ENCODE measurements at places on chromosomes 3 and 15. TPM values are rescaled to one million over a fixed set of nuclear protein-coding genes. Genes with fewer than 3 reads are reported as not detected.

The AHSG gene
- 0.24 TPM for total RNA-seq

The CHRD gene
- not detected for total RNA-seq

The ZNF106 gene
- total RNA-seq: 26.4 TPM

The IL17RE gene
- 25.5 TPM for total RNA-seq

The SI gene
- total RNA-seq: not detected

The C15orf39 gene
- 77.2 TPM for total RNA-seq

- peaks cover 12% of the 10 kb centered on the region for H3K4me1 ChIP-seq
- H3K36me3 ChIP-seq: no peaks in the 10 kb centered on the region
- no peak for DNase-seq
- peaks cover 91% of the 10 kb centered on the region for H3K27me3 ChIP-seq
- no peak overlapping the region for H3K4me3 ChIP-seq
Measured at GRCh38 chr3:194367992-194368841, 1.3 kb downstream of the LRRC15 start.

GRCh38 chr15:66679657-66680108, 22.4 kb upstream of the SMAD6 start:
- DNase-seq: no peak
- no peak overlapping the region for H3K4me3 ChIP-seq
- no peaks in the 10 kb centered on the region for H3K27me3 ChIP-seq
- H3K36me3 ChIP-seq: no peaks in the 10 kb centered on the region

DNA sequence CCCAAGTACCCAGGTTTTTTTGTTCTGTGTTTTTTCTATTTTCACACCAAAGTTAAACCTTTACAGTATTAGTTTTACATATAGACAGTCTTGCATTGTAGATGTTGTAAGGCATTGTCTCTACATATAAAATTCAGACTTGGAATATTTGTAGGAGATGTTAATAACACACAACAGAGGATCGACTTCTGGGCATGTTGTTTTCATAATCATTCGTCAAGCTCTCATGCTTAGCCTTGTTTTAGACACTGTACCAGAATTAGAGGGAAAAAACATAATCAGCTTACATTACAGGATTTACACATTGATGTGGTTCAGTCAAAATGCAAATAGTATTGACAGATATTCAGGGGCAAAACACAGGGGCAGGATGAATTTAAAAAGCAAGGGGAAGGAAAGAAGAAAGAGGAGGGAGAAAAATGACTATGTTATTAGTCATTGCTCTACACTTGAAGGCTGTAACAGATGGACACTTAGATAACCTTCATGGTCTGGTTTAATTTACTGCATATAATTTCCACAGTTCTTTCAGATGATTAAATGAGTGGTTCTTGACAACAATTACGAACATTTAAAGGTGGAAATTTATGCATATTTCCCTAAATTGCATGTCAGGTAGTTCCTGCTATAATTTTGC, 7.5 kb downstream of the CMSS1 start:
- H3K4me3 ChIP-seq: peak overlapping the region; percentile 50
- no peaks in the 10 kb centered on the region for H3K36me3 ChIP-seq
- DNase-seq: no peak
- no peaks in the 10 kb centered on the region for H3K27me3 ChIP-seq
- peaks cover 24% of the 10 kb centered on the region for H3K4me1 ChIP-seq
- H3K27ac ChIP-seq: peak overlapping the region; percentile 75

DNA sequence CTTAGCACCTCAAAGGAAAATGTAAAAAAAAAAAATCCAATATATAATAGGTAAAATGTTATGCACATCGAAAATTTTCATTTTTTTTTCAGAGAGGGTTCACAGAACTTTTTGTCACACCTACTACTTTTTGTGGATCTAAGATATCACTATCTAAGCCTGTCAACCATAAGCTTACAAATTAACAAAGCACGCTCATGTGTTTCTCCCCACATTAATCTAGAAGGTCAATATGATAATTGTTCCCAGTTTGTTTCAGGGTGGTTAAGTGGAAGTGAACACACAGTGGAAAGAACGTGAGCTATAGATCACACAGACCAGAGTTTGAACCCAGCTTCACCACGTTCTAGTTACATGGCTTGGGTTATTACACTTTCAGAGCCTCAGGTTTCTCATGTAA, 78.6 kb upstream of the ROBO2 start:
- no peaks in the 10 kb centered on the region for H3K27me3 ChIP-seq
- H3K27ac ChIP-seq: no peak overlapping the region
- H3K4me3 ChIP-seq: no peak overlapping the region
- no peaks in the 10 kb centered on the region for H3K36me3 ChIP-seq

- no peak overlapping the region for H3K27ac ChIP-seq
- no peaks in the 10 kb centered on the region for H3K27me3 ChIP-seq
- DNase-seq: no peak
- H3K4me3 ChIP-seq: no peak overlapping the region
Measured at GRCh38 chr3:125582707-125583106, 12.6 kb downstream of the OSBPL11 start.

DNA sequence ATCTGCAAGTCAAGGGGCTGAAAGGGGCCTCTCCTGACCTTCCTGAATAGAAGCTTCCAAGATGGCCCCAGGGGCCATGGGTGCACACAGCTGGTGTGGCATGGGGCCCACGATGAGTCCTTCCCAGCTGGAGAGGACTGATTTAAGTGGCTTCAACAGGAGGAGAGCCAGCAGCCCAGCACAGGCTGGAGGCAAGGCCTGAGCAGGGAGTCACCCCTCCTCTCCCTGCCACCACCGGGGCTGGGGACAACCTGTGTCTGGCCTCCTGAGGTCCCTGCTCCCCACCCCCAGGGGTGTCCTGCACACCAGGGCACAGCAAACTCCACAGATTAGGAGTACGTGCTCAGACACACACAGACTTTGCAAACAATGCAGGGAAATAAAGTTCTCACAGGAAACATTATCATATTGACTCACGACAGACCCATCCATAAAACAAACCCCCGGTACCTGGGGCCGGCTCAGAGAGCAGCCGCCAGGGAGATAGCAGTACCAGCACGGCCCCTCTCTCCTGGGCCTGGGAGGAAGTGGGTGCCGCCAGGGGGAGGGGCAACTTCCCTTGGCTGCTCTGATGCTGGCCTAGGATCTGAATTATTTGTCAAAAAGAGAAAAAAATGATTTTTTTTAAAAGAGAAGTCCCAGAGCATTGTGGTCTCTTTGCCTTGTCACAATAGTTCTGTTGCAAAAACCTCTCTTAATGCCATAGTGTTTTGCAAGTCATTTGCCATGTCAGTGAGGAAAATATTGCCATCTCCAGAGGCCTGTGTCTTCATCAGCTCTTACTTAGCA, 21.9 kb upstream of the TSEN2 start:
- H3K36me3 ChIP-seq: no peaks in the 10 kb centered on the region
- no peak overlapping the region for H3K27ac ChIP-seq
- no peaks in the 10 kb centered on the region for H3K27me3 ChIP-seq

DNA sequence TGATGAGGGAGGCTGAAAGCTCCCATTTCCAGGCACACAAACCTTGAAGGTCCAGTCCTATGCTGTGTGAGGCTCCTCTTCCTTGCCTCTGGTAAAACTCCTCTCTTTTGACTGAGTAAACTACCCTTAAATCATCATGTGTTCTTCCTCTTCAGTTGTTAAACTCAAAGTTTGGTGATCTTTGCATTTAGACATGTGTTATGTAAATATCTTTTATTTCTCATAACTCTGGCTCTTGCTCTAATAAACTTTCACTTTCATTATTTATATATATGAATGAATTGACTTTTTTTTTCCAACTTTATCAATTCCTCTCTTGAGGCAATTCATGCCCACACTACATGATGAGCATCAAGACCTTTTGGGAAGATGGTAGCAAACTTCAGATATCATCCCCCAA, 26.6 kb downstream of the SUCNR1 start:
- H3K4me3 ChIP-seq: no peak overlapping the region
- H3K36me3 ChIP-seq: no peaks in the 10 kb centered on the region
- H3K27ac ChIP-seq: no peak overlapping the region
- H3K27me3 ChIP-seq: no peaks in the 10 kb centered on the region

GRCh38 chr15:99506399-99506798, 59.4 kb upstream of the MEF2A start:
- peaks cover 7% of the 10 kb centered on the region for H3K4me1 ChIP-seq
- DNase-seq: no peak
- H3K36me3 ChIP-seq: no peaks in the 10 kb centered on the region
- no peak overlapping the region for H3K4me3 ChIP-seq

DNA sequence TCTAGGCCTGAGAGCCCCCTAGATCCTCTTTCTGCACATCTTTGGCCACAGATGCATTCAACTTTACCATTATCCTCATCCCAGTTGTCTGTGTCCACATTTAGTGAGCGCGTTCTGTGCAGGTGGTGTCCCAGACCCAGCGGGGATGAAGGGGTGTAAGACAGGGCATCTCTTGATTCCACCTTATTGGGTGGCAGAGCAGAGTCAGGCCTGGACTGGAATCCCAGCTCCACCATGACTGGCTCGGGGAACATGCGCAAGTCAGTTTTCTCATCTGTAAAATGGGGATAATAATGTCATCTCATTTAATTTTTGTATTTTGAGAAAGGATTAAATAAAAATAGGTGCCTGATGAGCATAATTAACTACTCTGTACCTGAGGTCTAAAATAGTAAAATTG, 7.8 kb downstream of the SMAD6 start:
- no peaks in the 10 kb centered on the region for H3K27me3 ChIP-seq
- H3K4me1 ChIP-seq: peaks cover 25% of the 10 kb centered on the region
- H3K27ac ChIP-seq: peak overlapping the region; percentile 33

GRCh38 chr15:63801171-63801570, 32.6 kb downstream of the HERC1 start:
- no peaks in the 10 kb centered on the region for H3K36me3 ChIP-seq
- no peak overlapping the region for H3K27ac ChIP-seq
- peaks cover 11% of the 10 kb centered on the region for H3K4me1 ChIP-seq
- H3K27me3 ChIP-seq: no peaks in the 10 kb centered on the region
- H3K4me3 ChIP-seq: no peak overlapping the region

GRCh38 chr15:68582864-68583263, 4.1 kb downstream of the CORO2B start:
- peaks cover 4% of the 10 kb centered on the region for H3K36me3 ChIP-seq
- no peak overlapping the region for H3K4me3 ChIP-seq
- H3K4me1 ChIP-seq: peaks cover 18% of the 10 kb centered on the region
- DNase-seq: no peak

DNA sequence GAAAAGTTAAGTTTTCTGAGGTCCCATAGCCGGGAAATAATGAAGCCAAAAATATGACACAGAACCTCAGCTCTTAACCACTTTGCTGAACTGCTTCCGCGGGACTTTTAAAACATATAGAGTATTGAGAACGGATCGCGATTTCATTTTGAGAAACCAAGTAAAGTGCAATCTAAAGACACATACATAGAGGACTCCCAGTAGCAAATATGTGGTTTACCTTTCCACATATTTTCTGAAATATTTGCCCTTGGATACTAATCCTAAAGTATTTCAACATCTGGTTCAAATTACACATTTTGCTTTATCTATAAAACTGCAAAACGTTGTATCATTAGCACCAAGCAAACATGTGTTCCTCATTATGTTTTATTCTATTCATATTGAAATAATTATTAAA, 776.5 kb downstream of the ROBO2 start:
- no peaks in the 10 kb centered on the region for H3K4me1 ChIP-seq
- H3K27ac ChIP-seq: no peak overlapping the region
- H3K27me3 ChIP-seq: no peaks in the 10 kb centered on the region
- no peaks in the 10 kb centered on the region for H3K36me3 ChIP-seq
- no peak for DNase-seq

DNA sequence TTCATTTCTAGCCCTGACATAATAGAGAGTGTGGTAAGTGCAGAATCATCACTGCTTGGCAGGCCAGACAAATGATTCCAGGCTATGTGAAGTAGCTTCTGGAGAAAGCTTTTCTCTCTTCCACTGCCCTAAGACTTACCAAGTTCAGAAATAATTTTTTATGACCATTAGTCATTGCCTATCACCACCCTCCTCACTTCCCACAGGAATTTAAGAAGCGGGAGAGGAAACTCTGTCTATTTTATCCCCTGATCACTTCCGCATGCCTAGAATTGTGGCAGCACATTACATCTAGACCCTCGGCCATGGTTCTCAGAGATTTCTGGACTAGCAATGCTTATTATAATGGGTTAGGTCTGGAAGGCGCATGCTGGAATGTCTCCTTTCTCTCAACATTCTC, 397.8 kb upstream of the NR2F2 start:
- H3K36me3 ChIP-seq: no peaks in the 10 kb centered on the region
- no peaks in the 10 kb centered on the region for H3K4me1 ChIP-seq
- no peak overlapping the region for H3K27ac ChIP-seq
- no peak overlapping the region for H3K4me3 ChIP-seq
- no peaks in the 10 kb centered on the region for H3K27me3 ChIP-seq

DNA sequence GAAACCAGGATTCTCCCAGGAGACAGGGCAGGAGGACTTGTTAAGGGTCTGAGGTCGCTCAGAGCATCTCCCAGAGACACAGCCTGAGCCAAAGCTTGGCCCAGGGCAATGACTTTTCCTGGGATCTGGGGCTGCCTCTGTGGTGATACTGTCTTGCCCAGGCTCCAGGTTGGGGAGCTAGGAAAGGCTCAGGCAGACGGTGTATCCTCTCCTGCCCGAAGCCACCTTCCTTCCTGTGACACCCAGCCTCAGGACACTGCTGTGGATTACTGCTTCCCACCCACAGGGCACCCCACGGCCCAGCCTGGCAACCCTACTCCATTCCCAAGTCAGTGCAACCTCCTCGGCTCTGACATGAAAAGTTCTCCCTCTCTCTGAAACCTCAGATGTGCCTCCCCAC, 31.9 kb downstream of the SCN5A start:
- no peak overlapping the region for H3K27ac ChIP-seq
- H3K27me3 ChIP-seq: peaks cover 59% of the 10 kb centered on the region
- no peaks in the 10 kb centered on the region for H3K4me1 ChIP-seq
- H3K36me3 ChIP-seq: no peaks in the 10 kb centered on the region
- no peak for DNase-seq

DNA sequence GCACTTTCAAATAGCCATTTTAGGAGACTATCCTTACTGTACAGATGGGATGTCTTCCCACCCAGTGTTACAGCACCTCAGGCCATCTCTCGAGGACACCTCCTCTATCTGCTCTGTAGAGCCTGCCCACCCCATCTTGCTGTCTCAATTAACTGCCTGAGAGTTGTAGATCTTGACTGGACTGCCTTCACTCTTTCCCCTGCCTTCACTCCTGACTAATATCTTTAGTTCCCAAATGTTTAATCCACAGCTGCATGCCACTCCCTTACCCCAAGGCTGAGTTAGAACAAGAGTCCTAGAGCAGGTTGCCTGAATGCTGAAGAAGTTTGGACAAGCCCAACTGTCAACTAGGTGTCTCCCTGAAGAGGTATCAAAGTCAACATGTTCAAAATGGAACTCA, 1.3 kb upstream of the PP2D1 start:
- no peak for DNase-seq
- no peak overlapping the region for H3K4me3 ChIP-seq
- no peaks in the 10 kb centered on the region for H3K27me3 ChIP-seq
- H3K36me3 ChIP-seq: no peaks in the 10 kb centered on the region
- H3K4me1 ChIP-seq: no peaks in the 10 kb centered on the region

DNA sequence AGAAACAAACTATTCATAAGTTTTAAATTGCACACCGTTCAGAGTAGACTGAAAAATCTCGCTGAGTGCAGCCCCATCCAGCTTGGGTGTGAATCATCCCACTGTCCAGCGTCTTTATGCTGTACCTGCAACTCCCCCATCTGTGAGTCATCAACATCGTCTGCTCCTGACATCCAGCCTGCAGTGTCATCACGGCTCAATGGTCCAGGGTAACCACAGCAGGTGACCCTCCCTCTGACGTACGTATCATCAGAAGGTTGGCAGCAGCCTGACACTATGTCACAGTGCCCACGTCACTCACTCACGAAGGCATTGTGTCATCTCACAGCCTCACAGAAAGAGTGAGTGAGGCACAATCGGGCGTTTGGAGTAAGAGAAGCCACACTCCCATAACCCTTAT, 65.2 kb downstream of the TPRA1 start:
- peak; percentile 55 for DNase-seq
- H3K4me3 ChIP-seq: no peak overlapping the region
- no peaks in the 10 kb centered on the region for H3K4me1 ChIP-seq
- no peaks in the 10 kb centered on the region for H3K36me3 ChIP-seq

Measured in Calu3 (cell line).